ENCODE measurements at places on chromosomes 6 and 20. TPM values are rescaled to one million over a fixed set of nuclear protein-coding genes. Genes with fewer than 3 reads are reported as not detected.
A peak's percentile ranks its signal among the peaks of the same experiment; 100 is the strongest.

- no peak for DNase-seq
- H3K27me3 ChIP-seq: no peaks in the 10 kb centered on the region
- H3K4me1 ChIP-seq: no peaks in the 10 kb centered on the region
- H3K36me3 ChIP-seq: no peaks in the 10 kb centered on the region
- H3K27ac ChIP-seq: no peak overlapping the region
- H3K4me3 ChIP-seq: no peak overlapping the region
These were observed 741.4 kb upstream of the MAP3K7 start for GRCh38 chr6:91328241-91328640.

GRCh38 chr6:57316581-57317059 is 810 bp upstream of the PRIM2 start:
- peak overlapping the region; percentile 60 for H3K4me3 ChIP-seq
- no peaks in the 10 kb centered on the region for H3K27me3 ChIP-seq
- peak overlapping the region; percentile 89 for H3K27ac ChIP-seq
- no peaks in the 10 kb centered on the region for H3K4me1 ChIP-seq

DNA sequence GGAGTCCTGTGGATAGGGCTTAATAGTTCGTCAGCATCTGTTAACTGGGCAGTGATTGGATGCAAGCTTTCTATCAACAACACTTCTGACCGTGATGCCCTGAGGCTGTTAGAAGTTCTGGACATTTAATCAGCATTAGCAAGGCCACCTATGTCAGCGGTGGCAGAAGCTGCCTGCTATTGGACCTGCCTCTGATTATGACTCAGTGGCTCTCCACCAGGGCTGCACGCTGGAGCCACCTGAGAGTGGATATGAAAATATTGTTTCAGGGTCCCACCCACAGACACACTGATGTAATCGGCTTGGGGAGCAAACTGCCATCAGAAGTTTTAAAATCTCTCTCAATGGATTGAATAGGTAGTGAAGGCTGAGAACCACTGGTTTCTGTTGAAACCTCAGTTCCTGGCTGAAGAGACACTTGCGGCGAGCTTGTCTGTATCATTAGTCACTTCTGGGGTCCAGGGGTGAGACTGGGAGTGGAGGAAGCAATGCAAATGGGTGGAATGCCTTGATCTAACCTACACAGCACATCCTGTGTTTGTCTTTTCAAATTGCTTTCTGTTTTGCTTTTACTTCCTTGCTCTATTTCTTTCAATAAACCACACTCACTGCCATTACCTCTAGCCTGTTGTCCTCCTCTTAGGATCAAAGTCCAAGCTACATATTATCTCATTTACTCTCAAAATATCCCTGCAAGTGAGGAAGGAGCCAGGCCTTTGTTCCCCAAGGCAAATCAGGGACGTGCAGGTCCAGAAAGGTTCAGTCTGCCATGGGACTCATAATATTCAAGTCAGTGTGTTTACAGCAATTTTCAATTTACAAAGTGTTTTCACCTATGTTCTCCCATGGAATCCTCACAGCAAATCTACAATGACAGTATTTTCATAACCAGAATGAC is 4.2 kb downstream of the CLIC5 start:
- peaks cover 22% of the 10 kb centered on the region for H3K27me3 ChIP-seq
- H3K36me3 ChIP-seq: no peaks in the 10 kb centered on the region
- H3K27ac ChIP-seq: no peak overlapping the region
- no peak for DNase-seq

GRCh38 chr6:127518710-127519468 is at the start of gene MTCL3:
Gene MTCL3, minus strand, starts transcription at chr6:127519335.
- no peaks in the 10 kb centered on the region for H3K36me3 ChIP-seq
- peaks cover 27% of the 10 kb centered on the region for H3K4me1 ChIP-seq
- H3K27ac ChIP-seq: no peak within 1 kb of the TSS
- DNase-seq: no peak
- peaks cover 29% of the 10 kb centered on the region for H3K27me3 ChIP-seq

- no peaks in the 10 kb centered on the region for H3K27me3 ChIP-seq
- H3K4me3 ChIP-seq: no peak overlapping the region
- no peaks in the 10 kb centered on the region for H3K4me1 ChIP-seq
These were observed 29.4 kb downstream of the HBS1L start for GRCh38 chr6:135025175-135025574.

- no peak overlapping the region for H3K4me3 ChIP-seq
- H3K27ac ChIP-seq: no peak overlapping the region
- DNase-seq: no peak
- peaks cover 23% of the 10 kb centered on the region for H3K4me1 ChIP-seq
- no peaks in the 10 kb centered on the region for H3K36me3 ChIP-seq
- no peaks in the 10 kb centered on the region for H3K27me3 ChIP-seq
These were observed 18.9 kb downstream of the PREP start for GRCh38 chr6:105384004-105384403.

DNA sequence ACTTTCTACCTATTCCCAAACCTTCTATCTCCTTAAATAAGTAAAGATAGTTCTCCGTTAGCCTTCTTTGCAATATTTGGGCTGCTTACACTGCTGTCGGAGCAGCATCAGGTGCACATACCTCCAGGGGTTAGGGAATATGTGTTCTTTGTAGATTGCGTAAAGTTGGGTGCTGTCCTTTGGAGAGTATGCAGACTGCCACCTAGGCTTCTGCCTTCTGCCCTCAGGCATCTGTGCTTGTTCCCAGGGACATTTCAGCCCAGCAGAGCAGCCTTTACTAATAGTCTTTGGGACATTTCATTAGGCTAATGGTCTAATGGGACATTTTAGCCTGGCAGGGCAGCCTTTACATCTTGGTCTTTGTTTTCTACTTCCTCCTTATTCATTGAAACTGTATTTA is 260.6 kb downstream of the TPBG start:
- DNase-seq: no peak
- no peaks in the 10 kb centered on the region for H3K36me3 ChIP-seq
- H3K27me3 ChIP-seq: no peaks in the 10 kb centered on the region
- H3K27ac ChIP-seq: no peak overlapping the region

GRCh38 chr6:4008324-4009047 is 70.5 kb downstream of the FAM217A start:
- H3K4me3 ChIP-seq: no peak overlapping the region
- peaks cover 4% of the 10 kb centered on the region for H3K36me3 ChIP-seq
- H3K27me3 ChIP-seq: no peaks in the 10 kb centered on the region
- H3K27ac ChIP-seq: no peak overlapping the region

- no peaks in the 10 kb centered on the region for H3K4me1 ChIP-seq
- H3K27ac ChIP-seq: no peak overlapping the region
- no peaks in the 10 kb centered on the region for H3K36me3 ChIP-seq
- H3K27me3 ChIP-seq: no peaks in the 10 kb centered on the region
- no peak overlapping the region for H3K4me3 ChIP-seq
These were observed 119.1 kb upstream of the BMP5 start for GRCh38 chr6:55994531-55994930.

DNA sequence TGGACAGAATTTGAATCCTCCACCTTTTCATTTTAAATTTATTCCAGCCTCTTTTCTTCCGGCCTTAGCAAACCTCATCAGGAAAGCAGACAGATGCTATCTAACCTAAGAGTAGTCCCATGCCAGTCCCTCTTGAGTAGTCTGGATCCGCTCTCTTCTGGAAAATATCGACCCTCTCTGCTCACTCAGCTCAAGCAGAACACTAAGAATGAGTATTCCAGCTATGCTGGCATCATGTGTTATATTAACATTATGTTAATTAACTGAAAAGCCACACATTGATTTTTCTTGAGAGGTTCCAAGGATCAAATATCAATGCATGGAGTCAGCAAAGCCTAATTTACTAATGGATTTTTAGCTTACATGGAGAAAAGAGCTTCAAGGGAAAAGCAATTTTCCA is 161.4 kb downstream of the ID4 start:
- H3K4me1 ChIP-seq: no peaks in the 10 kb centered on the region
- no peaks in the 10 kb centered on the region for H3K27me3 ChIP-seq
- no peaks in the 10 kb centered on the region for H3K36me3 ChIP-seq
- H3K27ac ChIP-seq: no peak overlapping the region
- DNase-seq: no peak

DNA sequence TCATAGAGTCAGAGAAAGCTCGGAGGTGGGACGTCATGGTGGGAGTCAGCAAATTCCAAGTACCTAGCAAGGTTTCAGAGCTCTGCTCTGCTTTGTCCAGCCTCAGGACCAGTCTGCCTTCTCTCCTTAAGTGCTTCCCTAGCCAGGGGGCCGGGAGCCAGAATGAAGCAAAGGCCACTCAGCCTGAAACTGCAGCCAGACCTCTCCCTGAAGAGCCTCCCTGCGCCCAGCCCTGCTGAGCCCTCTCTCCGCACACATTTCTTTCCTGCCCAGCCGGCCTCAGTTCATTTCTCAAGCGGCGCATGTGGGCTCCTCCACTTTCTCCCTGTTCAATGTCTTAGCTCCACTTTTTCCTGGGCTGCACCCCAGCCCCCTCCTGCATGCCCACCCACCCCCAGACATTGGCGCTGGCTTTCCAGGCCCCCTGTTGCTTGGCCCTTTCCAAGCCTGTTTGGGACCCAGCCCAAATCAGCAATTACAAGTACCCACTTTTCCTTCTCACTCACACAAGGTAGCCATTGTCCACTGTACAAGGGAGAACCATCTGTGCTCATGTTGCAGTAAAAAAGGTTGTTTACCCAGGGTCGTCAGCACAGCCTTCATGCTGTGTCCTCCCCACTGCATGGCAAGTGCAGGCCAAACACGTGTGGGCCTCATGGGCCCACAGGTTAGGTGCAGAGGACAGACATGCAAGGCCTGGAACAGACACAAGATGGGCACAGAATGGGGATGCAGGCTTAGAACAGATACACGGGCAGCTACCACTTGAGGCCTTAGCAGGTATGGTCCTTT is 147.1 kb downstream of the MRPL14 start:
- DNase-seq: peak; percentile 43
- H3K36me3 ChIP-seq: no peaks in the 10 kb centered on the region
- no peak overlapping the region for H3K27ac ChIP-seq

DNA sequence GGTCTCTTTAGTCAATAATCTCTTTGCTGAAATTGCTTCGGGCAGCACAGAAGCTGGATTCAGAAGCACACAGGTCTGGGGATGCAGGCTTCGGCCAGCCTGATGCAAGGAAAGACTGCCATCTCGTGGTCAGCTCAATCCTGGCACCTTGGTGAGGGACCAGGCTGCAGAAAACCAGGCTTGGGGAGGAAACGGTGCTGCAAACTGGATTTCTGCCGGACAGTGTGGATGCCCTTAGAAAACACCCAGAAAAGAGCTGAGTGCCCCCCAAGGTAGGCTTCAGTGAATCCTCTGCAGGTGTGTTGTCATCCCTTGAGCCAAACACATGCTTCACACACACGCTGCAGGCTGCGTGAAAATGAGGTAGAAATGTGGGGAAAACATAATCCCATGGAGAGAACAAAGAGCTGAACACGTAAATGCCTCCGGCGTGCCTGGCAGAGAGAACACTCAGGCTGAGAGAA is 89.8 kb upstream of the PAX1 start:
- H3K4me1 ChIP-seq: no peaks in the 10 kb centered on the region
- H3K4me3 ChIP-seq: no peak overlapping the region
- no peaks in the 10 kb centered on the region for H3K36me3 ChIP-seq
- H3K27me3 ChIP-seq: no peaks in the 10 kb centered on the region

DNA sequence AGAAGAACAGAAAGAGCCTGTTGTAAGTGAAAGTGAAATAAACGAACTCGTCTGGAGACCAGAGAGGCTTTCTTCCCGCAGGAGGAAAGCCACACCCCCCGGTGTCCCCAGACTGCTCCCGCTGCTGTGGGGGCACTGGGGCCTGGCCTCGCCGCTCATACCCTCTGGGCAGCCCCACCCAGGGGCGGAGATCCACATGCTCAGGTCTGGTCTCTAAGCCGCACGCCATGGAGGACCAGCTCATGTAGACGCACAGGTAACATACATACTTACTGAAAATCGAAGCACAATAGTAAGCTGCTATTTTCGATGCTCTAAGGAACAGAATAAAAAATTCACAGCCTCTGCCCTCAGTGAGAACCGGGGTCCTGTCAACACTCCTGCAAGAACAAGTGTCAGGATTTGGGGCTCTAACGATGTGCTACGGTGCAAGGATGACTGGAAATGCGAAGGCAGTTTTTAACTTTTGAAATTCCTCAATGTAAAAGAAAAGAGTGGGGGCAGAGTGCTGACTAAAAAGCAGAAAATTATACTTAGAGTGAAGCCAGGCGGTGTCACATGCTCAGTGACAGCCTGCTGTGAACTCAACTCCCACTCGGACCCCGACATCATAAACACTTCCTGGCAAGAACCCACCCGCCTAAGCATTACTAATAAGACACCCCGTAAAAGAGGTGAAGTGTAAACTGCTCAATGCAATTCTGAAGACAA is 110.5 kb downstream of the IRF4 start:
- no peak overlapping the region for H3K4me3 ChIP-seq
- DNase-seq: no peak
- no peaks in the 10 kb centered on the region for H3K4me1 ChIP-seq
- no peak overlapping the region for H3K27ac ChIP-seq
- H3K36me3 ChIP-seq: no peaks in the 10 kb centered on the region

DNA sequence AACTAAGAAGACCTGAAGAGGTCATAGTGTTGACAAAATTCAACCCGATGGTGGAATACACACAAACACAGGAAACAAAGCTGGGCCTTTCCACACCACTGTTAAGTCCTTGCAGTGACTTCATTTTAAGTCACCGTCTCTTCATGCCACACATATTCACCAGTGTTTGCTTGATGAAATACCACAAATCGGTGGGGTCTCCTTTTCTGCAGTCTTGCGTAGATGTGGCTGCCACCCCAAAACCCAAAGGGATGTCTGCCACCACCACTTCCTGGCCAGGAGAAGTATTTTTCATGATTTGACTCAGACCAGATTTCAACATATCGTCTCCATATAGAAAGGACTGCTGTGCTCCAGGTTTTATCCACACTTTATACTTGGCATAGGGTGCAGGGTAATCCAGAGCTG is 11.0 kb upstream of the COL10A1 start:
- no peaks in the 10 kb centered on the region for H3K4me1 ChIP-seq
- no peaks in the 10 kb centered on the region for H3K27me3 ChIP-seq
- no peaks in the 10 kb centered on the region for H3K36me3 ChIP-seq
- no peak for DNase-seq
- no peak overlapping the region for H3K27ac ChIP-seq

DNA sequence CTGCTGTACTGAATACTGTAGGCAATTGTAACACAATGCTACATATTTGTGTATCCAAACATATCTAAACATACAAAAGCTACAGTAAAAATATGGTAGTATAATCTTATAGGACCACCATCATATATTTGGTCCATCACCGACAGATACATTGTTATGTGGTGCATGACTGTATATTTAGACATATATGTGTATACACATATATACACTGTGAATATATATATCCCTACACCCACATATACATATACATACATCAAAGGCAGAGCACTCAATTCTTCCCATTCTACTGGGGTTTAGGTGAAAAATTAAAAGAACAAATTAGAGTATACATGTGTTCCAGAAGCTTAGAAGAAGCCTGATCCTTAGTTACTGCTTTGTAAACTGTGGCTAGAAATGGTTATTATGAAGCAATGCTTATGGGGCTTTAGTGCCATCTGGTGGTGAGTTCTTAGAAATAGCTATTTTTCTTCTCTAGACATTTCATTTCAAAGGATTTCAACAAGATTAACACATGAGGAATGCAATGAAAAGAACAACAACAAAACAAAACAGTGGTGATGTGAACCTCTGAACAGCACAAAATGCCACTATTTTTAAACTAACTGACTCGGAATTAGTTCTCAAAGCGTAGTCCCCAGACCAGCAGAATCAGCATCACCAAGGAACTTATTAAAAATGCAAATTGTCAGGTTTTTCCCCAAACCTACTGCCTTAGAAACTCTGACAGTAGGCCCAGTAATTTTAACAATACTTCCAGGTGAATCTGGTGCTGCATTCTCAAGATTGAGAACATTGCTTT is 38.0 kb downstream of the PKHD1 start:
- DNase-seq: no peak
- no peaks in the 10 kb centered on the region for H3K36me3 ChIP-seq
- H3K4me3 ChIP-seq: no peak overlapping the region
- no peak overlapping the region for H3K27ac ChIP-seq

SAMD3 gene
- polyA plus RNA-seq: 3.7 TPM

NUS1 gene
- 23.8 TPM for polyA plus RNA-seq

TRPC4AP gene
- 45.3 TPM for polyA plus RNA-seq

TCF21 gene
- 10.8 TPM for polyA plus RNA-seq

GPR6 gene
- polyA plus RNA-seq: not detected

Data from sigmoid colon (tissue), 7 donors.